ENCODE measurements at places on chromosomes 1 and 21. TPM values are rescaled to one million over a fixed set of nuclear protein-coding genes. Genes with fewer than 3 reads are reported as not detected.

- DNase-seq, result no peak
Measured at GRCh38 chr1:235703506-235703905, 53.9 kb upstream of the GNG4 start.

DNA sequence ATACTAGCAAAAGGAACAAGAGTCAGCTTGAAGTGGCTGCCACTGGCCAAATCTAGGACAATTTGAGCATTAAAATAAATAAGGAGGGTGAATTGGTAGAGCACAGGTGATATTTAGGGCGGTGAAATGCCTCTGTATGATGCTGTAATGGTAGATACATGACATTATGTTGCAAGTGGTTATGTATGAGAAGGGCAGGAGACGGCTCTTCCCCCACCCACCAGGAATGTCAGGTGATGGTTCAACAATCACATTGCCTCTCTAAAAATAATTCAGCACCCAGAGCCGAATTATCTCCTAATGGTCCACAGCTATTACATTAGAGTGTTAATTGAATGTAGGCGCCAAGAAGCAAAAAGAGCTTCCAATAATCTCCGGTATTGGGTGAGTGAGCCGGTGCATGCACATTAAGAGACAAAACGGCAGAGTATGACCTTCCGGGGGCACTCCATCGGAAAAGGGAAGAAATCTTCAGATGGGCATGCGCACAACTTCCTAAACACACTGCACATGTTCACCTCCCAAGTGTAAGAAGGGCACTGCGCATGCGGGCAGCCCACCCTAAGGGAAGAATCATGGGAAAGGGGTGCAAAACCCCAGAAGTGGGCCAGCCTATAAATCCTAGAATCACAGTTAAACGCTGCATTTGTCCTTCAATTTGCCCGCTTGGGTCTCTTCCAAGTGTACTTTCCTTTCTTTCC is 6.8 kb upstream of the IFNAR1 start:
- DNase-seq, result no peak

DNA sequence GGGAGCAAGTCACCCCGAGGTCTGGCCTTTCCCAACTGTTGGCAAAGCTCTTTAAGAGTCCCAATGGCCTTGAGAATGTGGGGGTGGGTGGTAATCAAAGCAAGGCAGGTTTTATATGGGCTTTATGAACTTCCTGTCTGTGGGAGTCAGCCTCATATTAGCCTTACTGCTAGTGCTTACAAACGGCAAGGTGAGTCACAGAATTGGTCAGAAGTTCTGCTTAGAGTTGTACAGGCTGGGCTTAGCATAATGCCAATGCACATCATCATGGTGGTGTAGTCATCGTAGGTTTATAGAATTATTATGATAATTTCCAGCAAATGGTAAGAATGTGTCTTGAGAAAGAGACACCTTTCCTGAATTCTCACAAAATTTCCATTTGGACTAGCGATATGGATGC is 192.7 kb upstream of the KIAA0040 start:
- no peak for DNase-seq

The COL6A1 gene
- total RNA-seq, result 65.7 TPM

DNA sequence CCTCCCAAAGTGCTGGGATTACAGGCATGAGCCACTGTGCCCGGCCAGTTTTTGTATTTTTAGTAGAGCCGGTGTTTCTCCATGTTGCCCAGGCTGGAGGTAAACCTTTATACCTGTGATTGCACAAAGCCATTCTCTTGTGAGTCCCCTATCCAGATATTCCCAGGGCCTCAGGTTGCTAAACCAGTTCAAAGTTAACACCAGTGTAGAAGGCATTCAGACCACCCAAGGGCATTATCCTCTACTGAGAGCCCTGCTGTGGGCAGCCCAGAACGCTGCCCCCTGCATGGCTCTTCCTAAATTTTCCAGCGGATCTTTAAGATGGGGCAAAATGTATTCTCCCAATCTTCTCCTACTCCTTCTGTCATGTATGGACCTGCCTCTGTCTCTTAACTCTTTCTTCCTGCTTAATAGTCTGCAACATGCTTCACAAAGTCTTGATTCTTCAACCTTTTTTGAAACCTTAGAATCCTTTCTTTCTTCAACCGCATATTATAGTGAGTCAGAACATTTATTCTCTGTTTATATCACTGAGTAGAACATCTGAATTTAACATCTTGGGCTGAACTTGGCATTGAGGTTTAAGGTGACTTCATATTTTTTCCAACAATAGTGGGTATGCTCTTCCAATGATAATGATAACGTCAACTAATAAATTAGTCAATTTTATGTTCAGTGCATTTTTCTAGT is 36.0 kb downstream of the UBE4B start:
- DNase-seq, result no peak

DNA sequence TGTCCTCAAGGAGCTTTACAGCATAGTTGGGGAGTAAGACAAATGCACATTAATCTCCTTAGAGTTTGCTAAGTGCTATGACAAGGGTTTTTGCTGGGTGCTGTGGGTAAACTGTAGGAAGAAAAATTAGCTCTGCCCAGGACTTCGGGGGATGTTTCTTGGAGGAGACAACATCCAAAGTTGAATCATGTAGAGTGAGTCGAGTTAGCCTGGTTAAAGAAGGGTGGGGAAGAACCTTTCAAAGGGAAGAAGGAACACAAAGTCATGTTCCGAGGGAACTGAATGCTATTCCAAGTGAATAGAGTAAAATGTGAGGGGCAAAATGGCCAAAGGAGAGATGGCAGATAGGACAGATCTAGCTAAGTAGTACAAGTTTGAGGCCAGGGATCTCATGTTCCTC is 17.1 kb downstream of the SPRTN start:
- no peak for DNase-seq

GRCh38 chr1:219398815-219399396 is 214.0 kb downstream of the ZC3H11B start:
- DNase-seq, result no peak
